Chondrocyte (in vitro differentiated cells): ENCODE measurements at places on chromosomes 7 and 10.
A peak's percentile ranks its signal among the peaks of the same experiment; 100 is the strongest.

GRCh38 chr10:35412900-35413491 lies 76.7 kb downstream of the CCNY start:
- DNase-seq: no peak

DNA sequence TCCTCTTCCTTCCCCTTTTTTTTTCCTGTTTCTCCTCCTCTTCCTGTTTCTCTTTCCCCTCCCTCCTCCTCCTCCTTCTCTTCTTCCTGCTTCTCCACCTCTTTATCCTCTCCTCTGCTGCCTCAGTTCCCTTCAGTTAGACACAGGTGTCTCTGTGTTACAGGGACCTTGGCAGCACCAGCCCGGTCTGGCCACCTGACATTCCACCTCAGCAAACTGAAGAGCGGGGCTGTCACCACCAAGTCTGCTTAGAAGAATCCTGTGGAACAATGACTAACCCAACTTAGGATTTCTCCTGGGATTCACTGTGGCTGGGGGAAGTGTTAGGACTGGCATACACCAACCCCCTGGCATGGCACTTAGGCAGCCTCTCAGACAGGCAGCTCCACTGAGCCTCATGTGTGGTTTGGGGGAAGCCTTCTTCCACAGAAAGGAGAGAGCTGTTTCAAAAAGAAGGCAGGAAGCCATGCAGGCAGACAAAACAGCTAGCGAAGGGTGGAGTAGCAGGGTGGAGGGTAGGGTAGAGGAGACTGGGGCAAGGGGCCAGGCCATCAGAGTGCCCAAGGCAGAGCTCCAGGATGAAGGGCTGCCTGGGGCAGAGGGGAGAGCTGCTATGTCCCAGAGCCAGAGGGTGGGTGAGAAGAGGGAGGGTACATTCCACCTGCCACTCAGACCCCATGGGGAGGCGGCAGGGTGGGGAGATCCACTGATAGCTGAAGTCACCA lies 13.2 kb upstream of the GDF10 start:
- DNase-seq: no peak

GRCh38 chr7:103680161-103681144 lies 234.4 kb upstream of the SLC26A5 start:
- DNase-seq: no peak

- DNase-seq: peak; percentile 48
Measured at GRCh38 chr10:86062198-86062550, 304.4 kb downstream of the GRID1 start.

DNA sequence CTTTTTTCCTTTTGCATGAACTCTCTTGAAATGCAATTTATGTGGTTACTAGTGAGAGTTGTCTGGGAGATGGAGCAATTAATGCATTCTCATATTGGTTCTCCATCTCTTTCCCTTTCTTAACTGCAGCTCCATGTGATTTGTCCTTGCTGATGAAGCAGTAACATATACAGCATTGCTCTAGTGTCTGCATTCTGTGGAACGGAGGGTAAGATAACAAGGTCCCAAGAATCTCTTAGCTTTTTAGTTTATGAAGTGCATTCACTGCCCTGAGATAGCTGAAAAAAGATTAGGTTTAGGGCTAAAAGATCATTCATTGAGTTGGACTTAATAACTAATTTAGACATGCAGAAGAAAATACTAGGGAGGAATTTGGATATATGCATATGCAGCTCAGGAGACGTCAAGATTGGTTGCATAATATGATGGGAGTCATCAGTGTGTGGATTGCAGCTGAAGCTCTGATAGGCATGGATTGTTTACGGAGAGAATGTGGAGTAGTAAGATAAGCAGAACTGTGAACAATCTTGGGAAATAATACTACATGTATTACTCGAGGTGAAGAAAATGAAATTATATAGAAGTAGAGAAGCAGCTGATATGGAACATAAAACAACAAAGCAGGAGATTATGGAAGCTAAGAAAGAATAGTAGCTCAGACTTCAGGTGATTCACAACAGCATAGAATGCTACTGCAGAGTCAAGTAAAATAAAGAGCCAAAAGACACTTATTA lies 404.7 kb downstream of the ARL4A start:
- DNase-seq: no peak

DNA sequence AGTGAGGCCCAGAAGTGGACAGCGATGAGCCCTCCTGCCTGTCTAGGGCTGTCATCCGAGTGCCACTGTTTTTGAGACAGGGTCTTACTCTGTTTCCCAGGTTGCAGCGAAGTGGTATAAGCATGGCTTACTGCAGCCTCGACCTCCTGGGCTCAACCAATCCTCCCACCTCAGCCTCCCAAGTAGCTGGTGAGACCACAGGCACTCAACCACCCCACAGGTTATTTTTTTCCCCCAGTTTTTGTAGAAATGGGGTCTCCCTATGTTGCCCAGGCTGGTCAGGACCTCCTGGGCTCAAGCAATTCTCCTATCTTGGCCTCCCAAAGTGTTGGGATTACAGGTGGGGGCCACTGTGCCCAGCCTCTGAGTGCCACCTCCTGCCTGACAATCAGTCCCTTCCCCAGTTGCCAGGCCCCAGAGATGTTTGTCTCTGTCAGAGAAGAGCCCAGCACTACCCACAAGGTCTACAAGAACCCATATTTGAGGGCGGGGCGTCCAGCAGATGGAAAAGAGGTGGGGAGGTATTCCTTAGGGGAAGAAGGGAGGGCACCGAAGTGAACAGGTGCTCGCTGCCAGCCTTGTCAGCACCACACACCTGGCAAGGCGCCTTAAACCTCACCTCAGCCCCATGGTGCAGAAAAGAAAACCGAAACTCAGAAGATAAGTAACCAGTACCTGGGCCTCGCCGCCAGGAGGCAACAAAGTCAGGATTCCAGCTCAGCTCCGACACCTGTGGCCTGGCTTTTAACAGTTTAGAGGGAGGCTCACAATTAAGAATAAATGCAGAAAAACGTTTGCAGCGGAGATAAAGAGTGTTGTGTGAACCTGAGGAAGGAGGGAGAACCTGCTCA lies 77.4 kb upstream of the ANLN start:
- DNase-seq: no peak

DNA sequence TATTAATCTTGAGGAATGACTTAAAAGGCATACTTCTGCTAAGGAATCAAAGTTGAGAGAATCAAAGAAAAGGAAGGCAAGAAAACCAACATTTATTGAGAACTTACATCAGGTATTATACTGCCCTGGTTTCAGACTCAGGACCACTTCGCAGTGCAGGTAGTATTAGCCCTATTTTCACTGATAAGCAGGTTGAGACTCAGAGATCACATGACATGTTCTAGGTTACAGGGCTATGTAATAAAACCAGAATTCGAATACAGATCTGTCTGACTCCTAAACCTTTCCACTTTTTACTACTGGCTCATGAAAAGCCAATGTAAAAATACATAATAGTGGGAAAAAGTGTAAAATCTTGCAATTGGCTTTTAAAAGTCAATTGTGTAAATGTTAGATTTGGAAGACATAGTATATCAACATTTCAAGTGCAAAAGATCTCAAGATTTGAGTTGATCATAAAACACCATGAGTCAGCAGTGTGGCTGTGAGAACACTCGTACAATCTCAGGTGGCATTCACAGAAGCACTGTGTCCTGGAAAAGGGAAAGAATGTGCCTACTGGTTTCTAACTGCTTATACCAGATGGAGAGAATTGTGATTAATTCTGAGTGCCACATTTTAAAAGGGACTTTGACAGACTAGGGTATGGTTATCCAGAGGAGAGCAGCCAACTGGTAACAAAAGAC lies 195.8 kb upstream of the MKLN1 start:
- no peak for DNase-seq

- no peak for DNase-seq
Measured at GRCh38 chr10:71530781-71531180, 134.1 kb downstream of the CDH23 start.

DNA sequence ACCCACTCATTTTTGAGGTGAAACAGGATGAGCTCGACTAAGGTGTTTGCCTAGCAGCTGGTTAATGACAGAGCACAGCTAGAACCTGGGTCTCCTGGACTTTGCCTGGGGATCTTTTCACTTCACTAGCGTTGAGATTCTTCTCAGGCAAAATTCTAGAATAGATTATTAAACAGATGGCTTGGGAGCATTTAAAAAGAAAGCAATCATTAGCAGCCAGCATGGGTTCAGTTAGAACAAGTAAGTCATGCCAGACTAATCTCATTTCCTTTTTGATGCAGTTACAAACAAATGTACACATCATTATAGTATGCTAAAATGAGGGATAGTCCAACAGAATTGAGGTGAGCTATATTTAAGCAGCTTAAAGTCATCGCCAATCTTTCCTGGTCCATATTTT lies 291.3 kb upstream of the MYO3A start:
- DNase-seq: no peak

GRCh38 chr7:17595546-17595945 lies 297.1 kb downstream of the AHR start:
- no peak for DNase-seq

DNA sequence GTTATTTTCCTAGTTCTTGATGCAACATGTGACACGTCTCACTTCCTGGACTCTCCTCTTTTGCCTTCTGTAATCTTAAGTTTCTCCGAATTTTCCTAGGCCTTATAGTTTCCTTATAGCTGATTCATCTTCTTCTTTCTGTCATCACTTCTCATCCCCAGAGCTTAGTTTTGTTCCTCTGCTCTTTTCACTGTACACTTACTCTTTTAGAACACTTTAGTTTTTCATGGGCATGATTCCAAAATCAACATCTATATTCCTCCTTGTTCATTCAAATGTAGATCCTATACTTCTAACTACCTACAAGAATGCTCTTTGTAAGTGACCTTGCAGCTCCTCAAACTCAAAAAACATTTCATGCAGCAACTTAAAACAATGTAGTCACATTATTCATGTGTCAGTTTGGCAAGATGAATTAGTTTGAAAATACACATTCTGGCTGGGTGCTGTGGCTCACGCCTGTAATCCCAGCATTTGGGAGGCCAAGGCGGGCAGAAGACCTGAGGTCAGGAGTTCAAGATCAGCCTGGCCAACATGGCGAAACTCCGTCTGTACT lies 13.1 kb upstream of the SLC26A3 start:
- DNase-seq: no peak

DNA sequence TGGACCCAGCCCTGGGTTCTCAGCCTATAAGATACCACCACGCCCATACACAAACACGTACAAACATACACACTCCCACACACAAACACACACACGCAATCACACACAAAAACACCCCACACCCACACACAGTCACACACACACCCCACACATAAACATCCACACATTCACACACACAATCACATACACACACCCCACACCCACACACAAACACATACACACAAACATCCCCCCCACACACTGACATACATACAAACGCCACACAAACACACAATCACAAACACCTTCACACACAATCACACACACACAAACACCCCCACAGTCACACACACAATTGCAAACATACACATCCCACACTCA lies 79.3 kb upstream of the CPXM2 start:
- no peak for DNase-seq

DNA sequence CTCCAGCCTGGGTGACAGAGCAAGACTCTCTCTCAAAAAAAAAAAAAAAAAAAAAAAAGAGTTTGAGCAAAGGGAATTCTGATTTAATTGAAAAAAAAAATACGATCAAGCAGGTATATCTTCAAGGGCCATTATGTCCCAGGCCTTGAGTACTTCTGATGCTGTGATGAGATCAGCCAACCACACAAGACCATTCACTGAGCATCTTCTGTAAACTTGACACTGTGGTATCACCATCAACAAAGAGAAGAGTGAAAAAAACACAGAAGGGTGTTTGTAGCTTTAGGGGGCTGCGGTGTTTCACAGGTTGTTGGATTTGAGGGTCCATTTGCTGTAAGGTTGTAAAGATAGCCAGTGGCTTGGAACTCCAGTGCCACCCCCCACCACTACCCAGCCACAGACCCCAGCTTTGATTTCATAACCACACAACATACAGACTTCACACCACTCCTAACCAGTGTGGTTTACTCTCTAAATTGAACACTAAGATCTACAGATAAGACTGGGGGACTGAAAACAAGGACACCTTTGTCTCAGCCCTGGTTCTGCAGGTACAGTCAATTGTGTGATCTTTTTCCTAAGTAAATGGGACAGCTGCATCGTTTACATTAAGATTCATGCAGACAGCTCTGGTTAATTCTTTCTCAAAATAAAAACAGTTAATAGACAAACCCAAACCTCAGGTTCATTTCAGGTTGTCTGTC lies 66.4 kb downstream of the CDC123 start:
- DNase-seq: peak; percentile 7

GRCh38 chr10:71743089-71743838 lies 23.7 kb upstream of the C10orf105 start:
- no peak for DNase-seq

DNA sequence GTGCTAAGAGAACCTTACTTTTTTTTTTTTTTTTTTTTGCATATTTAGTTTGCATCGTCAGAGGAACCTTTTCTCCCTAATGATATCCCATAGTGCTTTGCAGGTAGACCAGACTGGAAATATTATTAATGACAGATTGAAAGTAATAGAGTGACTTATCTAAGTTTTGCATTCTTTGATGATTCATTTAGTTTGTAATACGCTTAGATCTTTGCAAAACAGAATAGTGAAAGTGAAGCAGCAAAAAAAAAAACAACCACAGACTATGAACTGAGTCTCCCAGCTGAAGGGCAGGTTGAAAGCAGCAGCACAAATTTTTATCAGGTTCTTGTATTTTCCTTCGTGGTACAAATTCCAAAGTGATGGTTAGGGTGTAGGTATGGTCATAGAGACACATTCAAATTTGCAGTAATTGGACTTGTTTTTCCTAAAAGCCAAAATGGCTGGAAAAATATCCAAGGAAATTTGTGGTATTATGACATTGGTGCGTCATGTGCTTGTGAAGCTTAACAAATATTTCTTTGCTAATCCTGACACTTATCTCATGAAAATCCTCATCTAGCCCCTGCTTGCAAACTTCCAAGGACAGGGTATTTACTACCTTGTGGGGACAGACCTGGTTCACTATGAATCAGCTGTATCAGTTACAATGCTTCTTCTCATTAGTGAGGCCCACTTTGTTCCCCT lies 81.8 kb upstream of the CREB5 start:
- DNase-seq: no peak

DNA sequence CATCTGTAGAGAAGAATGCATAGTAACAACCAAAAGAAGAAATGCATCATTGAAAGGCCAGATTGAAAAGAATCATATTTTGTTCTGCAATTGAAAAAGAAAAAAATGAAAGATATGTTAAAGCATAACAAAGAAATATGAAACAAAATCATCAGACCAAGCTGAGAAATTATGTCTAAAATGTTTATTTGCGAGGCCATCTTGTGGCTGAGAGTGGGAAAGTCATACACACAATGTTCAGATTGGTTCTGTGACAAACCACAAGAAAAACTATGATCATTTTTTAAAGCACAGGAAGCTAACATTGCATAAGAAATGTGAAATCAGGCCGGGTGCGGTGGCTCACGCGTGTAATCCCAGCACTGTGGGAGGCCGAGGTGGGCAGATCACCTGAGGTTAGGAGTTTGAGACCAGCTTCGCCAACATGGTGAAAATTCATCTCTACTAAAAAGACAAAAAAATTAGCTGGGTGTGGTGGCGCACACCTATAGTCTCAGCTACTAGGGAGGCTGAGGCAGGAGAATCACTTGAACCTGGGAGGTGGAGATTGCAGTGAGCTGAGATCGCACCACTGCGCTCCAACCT lies 36.6 kb downstream of the ABCB5 start:
- DNase-seq: no peak

- no peak for DNase-seq
Measured at GRCh38 chr7:103082497-103082896, 7.6 kb downstream of the ARMC10 start.

GRCh38 chr7:77866786-77867536 lies 68.4 kb downstream of the PHTF2 start:
- DNase-seq: no peak

GRCh38 chr10:873020-873419 lies 58.5 kb downstream of the LARP4B start:
- DNase-seq: no peak
